ENCODE measurements at places on chromosomes 5 and 9.

GRCh38 chr5:174234388-174234787 lies 188.9 kb downstream of the NSG2 start:
- ATAC-seq, result no peak

- ATAC-seq, result no peak
These were observed 199.9 kb downstream of the DIRAS2 start for GRCh38 chr9:90442723-90443122.

DNA sequence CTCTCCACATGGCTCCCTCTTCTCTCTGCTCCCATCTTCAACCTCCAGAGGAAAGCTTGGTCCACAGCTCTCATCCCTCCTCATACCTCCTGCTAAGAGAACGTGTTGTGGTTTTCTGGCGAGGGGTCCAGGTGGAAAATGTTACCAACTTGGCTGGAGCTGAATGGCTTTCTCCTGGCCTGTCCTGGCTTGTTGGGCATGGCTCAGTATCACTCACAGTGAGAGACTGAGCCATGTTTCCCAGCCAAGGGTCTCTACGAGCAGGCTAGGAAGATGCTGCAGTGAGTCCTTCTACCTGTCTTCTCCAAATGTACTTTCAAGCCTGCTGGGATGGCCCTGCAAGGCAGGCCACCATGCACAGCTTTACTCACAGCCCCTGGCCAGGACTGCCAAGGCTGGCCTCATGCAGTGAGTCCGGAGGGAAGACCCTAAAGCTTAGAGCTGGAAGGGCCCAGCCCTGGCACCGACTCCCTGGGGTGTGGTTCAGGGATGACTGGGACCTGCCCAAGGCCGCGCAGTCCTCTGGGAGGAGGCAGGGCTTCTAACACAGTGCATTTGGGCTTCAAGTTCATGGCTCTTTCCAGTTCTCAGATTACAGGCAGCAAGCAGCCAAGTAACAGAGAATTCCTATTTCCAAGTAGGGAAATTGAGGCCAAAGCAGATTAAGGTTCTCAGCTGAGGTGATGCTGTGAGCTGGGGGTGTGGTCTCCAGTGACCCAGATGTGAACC lies 59.5 kb downstream of the COL27A1 start:
- ATAC-seq, result no peak

DNA sequence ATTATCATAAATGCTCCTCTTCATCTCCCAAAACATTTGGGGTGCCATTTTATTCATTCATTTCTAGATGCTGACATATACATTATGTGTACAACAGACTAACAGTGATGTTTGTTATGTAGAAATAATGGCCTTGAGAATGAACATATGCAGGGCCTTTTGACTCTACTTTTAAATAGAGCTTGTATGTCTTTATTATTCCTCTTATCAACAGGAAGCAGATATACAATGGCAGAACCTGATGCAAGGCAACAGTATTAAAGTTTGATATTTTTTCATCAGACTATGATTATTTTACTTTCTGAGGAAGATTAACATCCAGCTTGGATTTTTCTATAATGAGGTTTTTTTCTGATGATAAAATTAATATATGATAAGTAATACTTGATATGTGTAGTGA lies 44.1 kb downstream of the SNX18 start:
- ATAC-seq, result no peak

GRCh38 chr5:65734921-65735320 lies 12.9 kb downstream of the NLN start:
- no peak for ATAC-seq

DNA sequence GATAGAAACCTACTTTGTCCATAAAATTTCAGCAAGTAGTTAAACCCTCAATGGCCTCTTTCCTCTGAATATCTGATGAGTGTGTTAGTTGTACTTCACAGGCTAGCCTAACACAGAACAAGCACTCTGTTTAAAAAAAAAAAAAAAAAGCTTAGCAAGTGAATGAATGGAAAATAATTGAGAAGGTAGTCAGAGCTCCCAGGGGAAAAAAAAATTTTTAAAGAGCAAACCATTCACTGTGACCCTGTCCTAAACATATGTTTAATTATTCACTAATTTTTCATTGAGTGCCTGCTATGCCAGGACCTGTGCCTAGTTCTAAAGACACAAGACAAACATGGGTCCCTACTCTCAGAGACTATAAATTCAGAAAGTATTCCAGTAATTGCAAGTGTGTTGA lies 69.3 kb downstream of the SH3RF2 start:
- no peak for ATAC-seq

DNA sequence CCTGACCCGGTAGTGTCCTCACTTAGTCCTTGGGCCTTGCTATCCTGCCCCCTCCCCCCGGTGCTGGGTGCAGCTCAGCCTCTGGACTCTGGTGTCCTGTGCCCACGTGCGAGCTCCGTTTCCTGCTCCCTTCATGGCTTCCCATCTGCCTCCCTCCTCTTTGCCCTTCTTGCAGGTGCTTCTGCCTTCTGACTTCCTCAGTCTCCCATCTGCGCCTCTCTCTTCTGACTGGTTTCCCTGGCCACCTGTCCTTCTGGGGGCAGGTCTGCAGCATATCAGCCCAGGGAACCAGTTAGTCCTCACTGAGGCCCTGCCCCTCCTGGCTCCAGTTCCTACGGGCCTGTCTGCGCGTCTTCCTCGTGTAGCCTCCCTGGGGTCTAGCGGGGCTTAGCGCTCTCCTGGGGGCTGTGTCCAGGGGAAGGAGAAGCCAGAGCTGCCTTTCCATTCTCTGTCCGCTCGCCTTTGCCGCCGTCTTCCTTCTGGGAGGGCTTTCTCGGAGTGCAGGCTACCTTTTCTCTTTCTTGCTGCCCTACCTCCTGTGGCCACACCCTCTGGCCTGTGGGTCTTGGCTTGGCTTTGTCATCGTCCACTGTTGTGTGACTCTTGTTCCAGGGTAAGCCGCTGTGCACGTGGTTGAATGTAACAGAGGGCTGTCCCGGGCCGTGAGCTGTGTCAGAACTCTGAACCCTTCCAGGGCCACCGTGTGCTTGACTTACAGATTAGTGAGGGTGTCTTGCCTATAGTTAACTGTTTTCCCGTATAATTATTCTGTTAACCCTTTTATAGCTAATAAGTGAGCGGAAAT lies 51.8 kb downstream of the EHMT1 start:
- no peak for ATAC-seq

DNA sequence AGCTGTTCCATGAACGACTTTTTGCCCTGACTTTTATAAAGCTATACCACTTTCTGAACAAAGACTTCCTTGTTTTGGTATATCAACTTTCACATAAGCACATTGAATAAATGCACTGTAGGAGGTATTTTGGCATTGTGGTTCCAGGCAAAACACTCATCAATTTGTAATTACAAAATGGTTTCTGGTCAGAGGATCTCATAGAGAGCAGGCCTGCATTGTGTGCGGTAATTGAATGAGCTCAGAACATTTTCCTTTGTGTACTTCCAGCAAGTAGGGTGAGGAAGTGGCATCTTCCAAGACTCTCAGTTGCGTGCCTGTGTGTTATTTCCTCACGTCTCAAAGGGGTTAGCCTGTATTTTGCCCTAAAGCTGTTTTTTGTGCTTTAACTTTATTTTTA lies 89.2 kb downstream of the PDE6A start:
- ATAC-seq, result no peak

DNA sequence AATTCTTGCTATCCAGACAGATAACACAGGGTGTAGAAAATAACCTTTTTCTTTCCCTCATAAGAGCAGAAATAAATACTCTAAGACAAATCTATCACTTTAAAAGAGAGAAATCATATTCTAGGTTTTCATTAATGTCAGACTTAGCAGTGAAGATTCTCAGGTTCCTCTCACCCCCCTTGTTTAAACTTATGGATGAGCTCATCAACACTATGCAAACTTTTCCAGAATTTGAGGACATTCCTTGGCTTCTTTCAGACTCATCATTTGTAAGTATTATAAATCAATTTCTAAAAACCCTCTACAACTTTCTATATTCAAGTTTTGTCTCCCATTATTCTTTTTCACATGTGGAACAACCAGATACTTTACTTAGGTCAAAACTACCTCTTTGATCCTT lies 374.9 kb upstream of the TRPC7 start:
- no peak for ATAC-seq

DNA sequence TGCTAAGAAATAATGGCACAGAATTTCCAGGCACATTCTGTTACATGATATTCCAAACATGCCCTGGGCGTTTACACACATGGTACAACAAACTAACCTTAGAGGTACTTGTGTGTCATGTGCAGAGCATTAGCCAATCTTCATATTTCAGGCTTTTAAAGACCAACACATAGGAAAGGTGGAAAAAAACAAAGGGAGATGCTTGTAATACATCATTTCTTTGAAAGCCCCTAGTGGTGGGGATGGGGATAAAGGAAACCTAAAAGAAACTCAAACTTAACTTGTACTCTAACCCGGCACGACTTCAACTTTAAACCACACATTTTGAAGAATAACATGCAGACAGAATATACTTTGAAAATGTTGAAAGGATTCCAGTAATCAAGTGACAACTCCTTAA lies 133.6 kb downstream of the PTPRD start:
- no peak for ATAC-seq

DNA sequence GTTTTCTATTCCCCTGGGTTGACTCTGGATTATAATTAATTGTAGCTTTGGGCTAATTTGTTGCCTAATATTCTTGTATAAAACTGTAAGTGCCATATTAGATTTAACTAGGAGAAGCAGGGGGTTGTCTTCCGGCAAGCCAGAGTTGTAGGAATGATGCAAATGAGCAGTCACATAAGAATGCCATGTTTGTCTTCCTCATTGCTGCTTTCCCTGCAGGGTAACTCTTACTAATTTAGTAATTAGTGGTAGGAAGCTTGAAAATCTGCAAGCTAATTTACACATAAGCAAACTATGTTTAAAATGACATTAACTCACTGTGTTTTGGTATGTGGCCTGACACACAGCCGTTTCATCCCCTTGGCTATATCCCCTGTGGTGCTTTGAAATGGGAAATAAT lies 527.8 kb downstream of the KCTD16 start:
- no peak for ATAC-seq

- no peak for ATAC-seq
These were observed 6.4 kb downstream of the SEPTIN8 start for GRCh38 chr5:132770476-132771159.

DNA sequence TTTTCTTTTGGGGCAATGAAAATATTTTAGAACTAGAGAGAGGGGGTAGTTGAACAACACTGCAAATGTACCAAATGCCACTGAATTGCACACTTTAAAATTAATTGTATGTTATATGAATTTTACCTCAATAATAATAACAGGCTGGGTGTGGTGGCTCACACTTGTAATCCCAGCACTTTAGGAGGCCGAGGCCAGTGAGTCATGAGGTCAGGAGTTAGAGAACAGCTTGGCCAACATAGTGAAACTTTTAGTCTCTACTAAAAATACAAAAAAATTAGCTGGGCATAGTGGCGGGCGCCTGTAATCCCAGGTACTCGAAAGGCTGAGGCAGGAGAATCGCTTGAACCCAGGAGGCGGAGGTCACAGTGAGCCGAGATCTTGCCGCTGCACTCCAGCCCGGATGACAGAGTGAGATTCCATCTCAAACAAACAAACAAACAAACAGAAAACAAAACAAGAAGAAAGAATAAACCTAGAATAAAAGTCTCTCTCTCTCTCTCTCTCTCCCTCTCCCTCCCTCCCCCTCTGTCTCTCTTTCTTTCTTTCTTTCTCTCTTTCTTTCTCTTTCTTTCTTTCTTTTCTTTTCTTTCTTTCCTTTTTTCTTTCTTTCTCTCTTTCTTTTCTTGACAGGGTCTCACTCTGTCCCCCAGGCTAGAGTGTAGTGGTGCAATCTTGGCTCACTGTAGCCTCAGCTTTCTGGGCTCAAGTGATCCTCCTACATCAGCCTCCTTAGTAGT lies 91.1 kb downstream of the BASP1 start:
- ATAC-seq, result no peak

DNA sequence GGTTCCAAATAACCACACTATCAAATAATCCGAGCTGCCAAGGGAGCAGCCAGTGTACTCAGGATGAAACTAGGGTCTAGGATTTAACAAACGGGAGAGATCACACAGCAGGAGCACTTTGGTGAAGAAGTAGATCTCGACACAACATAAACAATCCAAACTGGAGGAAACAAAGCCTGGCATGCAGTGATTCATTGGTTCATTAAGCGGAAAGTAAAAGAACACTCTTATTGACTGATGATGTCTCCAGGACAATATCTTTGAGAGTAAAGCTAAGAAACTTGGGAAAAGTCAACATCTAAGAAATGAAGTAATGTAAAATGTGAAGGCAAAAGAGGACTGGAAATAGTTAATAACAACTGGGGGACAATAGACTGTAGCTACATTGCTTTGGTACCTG lies 1478.3 kb upstream of the CDH9 start:
- no peak for ATAC-seq

DNA sequence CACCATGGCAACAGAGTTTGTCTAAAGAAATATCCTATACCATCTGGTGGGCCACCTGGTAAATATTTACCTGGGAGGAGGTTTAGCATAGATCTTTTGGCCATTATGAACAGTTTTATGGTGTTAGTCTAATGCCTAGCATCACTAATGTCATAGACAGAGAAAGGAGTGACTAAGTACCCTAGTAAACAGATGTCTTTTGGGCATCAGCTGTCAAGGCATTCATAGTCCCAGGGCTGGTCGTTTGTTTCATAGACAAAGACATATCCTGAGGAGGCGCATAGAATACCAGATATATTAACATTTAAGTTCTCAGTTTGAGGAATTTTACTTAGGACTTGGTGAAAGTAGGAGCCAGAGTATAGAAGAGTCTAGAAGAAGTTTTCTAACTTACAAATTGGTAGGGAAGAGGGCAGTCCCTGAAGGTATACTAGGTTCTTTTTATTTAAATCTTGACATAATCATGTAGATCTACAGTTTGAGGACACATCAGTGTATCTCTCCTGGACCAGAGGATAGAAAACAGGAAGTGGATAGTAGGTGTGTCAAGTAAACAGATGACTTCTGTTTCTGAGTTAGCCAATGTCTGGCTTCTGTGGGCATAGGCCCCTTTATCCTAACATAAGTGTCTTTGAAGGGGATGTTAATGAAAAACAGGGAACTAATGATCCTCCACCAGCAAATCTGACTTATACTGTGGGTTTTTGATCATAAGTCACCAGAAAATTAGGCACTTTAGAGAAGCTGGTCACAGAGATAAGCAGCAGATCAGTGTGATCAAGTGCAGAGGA lies 105.0 kb upstream of the PRSS3 start:
- no peak for ATAC-seq

GRCh38 chr9:138060365-138060764 lies 182.8 kb downstream of the CACNA1B start:
- no peak for ATAC-seq

DNA sequence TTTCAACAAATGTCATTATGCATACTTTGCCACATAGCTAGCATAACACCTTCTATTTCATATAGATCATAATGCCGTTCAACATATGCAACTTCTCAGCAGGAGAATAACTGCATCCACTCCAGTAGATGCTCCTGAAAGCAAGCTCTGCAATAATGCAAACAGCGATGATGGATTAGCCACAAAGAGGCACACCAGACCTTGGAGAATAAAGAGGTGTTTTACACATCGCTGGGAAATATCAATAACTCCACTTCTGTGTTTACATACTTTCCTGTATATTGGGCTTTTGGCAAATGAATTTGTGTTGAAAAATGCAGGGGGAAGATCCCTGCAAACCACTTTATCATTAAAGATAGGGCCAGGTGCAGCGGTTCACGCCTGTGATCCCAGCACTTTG lies 271.5 kb upstream of the PANK3 start:
- ATAC-seq, result no peak

- ATAC-seq, result no peak
These were observed 19.7 kb downstream of the TMEM161B start for GRCh38 chr5:88248743-88249540.

GRCh38 chr5:176900780-176901204 lies 1.6 kb upstream of the HK3 start:
- ATAC-seq, result no peak

GRCh38 chr5:17215361-17215760 lies 2.1 kb upstream of the BASP1 start:
- ATAC-seq, result no peak

GRCh38 chr5:15515229-15515628 lies 15.2 kb downstream of the FBXL7 start:
- ATAC-seq, result no peak

All from activated CD4-positive, CD25-positive, alpha-beta regulatory T cell treated with anti-CD3 and anti-CD28 coated beads, Interleukin-2, amount 50 U/mL, for 24 hours (primary cell).